ENCODE measurements at places on chromosomes 5 and 9.

DNA sequence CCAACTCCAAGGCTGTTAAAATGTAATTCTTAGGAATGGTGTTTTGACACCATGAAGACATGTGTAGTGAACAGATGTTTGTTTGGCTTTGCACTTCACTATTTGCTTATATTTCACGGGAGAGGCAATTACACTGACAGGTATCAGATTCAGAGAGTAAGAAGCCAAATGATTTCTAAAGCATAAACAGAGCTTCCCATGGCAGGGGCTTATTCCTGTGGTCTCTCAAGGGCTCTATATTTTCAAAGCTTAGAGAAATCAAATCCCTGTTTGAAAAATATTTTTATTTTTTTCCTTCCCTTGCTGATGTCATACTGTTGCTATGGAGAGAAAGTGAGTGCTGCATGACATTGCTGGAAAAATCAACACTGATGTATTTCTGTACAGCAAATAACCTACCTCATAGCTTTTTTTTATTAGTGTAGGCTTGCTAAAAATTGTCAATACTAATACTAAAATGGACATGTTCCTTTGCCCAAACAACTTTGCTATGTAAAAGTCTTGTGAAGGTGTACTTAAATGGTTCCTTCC is 161.4 kb downstream of the GIN1 start:
- no peak for DNase-seq

DNA sequence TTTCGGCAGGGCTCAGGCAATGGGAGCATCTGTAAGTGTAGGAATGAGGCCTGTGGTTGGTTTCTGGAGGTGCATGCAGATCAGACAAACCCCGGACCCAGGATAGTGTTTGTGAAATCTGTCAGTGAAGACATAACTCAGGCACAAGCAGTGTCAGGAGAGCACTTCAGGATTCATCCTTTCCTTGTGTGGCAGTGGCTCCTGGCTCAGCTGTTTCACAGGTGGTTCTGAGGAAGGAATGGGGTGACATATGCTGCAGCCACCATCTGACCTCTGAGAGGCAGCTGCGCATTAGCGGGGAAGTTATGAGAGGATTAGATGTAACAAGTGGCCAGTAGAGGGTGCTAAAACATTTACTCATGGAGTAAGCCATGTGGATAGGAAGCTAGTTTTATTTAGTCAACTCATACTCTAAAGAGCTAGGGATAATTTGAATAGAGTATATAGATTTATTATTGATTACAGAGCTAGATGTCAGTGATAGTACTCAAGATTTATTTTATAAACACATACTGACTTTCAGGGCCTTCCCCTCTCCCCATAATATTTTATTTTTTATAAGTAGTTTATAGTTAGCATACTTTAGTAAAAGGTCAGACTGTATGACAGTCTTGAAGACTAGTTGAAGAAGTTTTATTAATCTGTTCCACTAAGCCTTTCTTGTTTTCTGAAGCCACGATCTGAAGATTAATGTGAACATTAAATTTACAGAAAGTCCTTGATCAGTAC is 28.4 kb downstream of the NNT start:
- DNase-seq = peak; percentile 55

- DNase-seq = no peak
Observed at GRCh38 chr9:94894094-94894699, 167.7 kb downstream of the AOPEP start.

DNA sequence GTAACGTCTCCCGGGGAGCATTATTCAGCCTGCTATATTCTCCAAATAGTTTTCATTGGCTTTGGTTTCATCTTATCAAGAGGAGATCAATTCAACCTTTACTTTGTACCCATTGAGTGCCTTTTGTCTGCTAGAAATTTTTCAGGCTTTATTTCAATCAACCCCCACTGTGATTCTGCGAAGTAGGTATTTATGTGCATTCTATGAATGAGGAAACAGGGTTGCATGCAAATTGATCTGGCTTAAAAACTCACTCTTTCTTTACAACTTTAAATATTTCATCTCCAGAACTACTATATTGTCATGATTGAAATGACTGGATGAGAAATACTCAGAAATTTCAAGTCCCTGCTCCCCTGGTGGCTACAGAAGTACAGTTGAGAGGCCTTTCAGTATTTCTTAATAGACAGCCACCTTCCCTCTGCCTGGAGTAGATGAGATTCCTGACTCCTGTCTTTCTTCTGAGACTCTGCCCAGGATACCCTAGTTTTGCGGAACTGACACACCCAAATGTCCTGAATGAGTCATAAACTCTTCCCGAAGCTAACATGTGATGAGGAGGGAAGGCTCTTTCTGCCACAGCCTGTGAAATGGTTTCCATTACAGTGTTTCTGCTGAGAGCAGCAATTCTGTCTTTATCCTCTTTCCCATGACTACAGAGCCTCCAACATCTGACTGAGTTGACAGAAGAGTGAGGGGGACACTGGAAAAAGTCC is 52.6 kb upstream of the TNC start:
- no peak for DNase-seq

DNA sequence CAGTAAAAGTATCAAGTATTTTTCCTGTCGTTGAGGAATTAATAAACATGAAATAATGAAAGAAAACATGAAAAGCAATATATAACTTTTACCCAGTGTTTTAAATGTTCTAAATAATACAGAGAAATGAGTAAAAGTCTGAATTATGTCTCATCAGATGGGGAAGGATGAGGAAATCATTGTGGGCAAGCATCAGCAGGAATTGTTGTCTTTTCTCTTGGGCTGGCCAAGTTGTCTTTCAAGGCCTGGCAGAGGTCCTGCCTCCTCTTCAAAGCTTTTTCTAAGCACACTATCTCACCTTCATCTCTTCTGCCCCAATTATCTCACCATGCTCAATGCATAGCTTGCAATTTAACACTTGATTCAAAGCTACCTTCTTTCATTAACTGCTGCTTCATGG is 41.9 kb downstream of the MOCS2 start:
- DNase-seq = no peak

- DNase-seq = no peak
Observed at GRCh38 chr5:66367814-66368541, 223.9 kb downstream of the SREK1 start.

GRCh38 chr9:108579757-108580439 is 275.9 kb downstream of the ACTL7B start:
- no peak for DNase-seq

DNA sequence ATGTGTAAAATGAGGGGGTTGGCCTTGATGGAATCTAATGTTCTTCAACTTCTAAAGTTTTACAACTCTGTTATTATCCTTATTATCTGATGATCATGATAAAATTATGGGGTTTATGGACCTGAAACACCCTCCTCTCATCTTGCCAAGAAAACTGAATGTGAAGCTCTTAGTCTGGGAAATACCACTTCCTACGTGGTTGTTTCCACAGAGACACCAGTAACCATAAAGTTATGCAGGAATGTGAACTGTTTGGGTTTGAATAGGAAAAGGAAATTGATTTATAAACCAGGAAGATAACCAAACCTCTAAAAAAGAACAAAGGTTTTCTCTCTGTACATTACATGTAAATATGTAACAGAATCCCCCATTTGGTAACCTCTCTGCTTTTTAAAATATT is 28.3 kb upstream of the RAI14 start:
- no peak for DNase-seq

DNA sequence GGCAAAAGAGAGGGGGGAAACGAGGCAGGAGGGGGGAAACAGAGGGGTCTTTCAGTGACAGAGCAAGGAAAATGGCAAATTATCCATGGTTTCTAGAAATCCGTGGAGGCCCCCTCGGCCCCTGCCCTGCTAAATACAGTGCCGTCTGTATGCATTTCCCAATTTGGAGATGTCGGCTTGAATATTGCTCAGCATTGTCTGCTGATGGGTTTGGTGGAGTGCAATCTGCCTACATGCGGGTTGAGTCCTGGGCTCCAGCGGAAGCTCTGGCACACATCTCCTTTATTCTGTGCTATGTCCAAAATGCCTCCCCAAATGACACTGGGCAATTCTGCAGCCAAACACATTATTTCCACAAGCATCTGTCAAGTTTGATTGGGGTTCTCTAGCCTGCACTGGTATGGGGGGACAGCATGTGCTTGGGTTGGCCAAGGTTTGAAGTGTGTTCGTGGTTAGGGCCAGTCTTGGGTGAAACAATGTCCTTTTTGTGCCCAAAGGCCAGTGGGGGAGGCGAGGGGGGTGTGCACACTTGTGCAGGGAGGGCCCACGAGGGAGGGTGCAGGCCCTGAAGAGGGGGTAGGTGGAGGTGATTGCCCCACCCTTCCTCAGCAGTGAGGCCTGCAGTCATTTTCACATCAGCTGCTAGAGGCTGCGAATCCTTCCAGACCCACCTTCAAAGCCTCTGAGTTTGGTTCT is 6.2 kb upstream of the NEUROG1 start:
- no peak for DNase-seq

GRCh38 chr9:123654994-123655637 is 274.8 kb downstream of the DENND1A start:
- DNase-seq = no peak

GRCh38 chr9:136499071-136499934 is 16.5 kb upstream of the SEC16A start:
- DNase-seq = no peak

GRCh38 chr5:125064621-125065438 is 318.4 kb upstream of the ZNF608 start:
- no peak for DNase-seq
